Stimulated activated CD4-positive, alpha-beta T cell treated with anti-CD3 and anti-CD28 coated beads, Interleukin-1b, Interleukin-23, amount 100 ng/mL, for 4 hours (primary cell): ENCODE measurements at places on chromosomes 11 and 22.
A peak's percentile ranks its signal among the peaks of the same experiment; 100 is the strongest.

DNA sequence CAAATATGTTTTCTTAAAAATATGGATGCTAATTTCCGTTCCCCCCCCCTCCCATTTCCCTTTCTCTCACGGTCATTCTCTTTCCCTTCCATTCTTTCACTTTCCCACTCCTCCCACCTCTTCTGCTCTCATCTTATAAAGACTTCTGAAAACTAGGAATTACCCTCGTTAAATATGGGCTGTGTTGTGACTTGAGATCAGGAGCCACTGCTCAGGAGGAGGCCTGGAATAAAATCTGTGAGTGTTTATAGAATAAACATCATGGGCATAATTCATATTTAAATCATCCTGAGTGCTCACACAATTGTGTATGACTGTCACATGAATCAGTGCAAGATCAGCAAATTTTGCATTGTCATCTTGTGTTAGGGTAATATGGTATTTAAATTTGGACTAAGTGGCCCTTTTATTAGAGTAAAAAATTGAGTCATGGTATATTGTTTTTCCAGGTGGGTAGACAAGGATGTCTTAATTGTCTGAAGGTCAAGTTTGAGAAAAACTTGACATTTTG lies 208.0 kb downstream of the DDX10 start:
- DNase-seq, result no peak

- no peak for DNase-seq
Measured at GRCh38 chr11:1070594-1071462, 3.8 kb upstream of the MUC2 start.

DNA sequence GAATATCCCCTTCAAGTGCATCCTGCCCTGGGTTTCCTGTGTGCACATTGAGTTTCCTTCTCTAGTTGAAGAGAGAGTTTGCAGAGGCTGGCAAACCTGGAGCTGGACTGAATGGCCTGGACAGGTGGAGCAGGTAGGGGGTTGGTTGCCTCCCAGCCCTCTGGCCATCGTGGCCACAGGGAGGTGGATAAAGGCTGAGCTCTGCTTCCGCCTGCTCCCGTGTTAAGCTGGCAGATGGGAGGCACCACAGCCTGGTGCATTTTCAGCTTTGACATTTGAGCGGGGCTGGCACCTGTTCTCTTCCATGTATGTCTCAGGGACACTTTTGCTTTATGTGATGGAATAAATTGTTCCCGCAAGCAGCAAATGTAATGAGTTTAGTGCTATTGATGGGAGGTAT lies 11.1 kb downstream of the MICAL2 start:
- no peak for DNase-seq

GRCh38 chr11:16126362-16126761 lies 230.0 kb downstream of the SOX6 start:
- DNase-seq, result no peak

DNA sequence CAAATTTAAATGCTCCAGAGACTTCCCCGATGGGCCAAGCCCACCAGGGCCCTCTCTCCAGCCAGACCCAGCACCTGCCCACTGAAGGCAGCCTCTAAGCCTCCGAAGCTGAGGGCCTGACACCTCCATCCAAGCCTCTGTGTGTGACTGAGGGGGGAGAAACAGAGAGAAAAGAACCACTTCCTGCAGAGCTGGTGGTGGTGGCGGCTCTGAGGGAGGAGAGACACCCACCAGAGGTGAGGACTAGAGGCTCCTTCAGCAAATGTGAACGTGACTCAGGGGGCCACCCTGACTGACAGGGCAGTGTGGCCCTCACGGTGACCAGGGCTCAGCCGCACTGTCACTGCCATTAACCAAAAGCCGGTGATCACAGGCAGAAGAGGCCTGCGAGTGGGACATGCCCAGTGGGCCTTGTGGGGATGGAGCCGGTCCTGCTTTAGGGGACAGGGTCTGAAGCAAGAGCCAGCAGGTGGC lies 31.0 kb upstream of the CD5 start:
- peak; percentile 40 for DNase-seq

DNA sequence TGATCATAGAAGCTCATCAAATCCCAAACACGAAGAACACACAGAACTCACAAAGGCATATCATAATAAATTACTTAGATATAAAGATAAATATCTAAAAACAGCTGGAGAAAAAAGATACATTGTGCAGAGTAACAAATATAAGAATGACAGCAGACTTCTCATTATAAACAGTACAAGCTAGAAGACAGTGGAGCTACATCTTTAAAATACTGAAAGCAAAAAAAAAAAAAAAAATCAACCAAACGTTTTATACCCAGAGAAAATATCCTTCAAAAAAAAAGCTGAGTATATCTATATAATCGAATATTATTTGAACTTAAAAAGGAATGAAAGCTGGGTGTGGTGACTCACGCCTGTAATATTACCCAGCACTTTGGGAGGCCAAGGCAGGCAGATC lies 90.0 kb downstream of the SBF2 start:
- DNase-seq, result no peak

- peak; percentile 37 for DNase-seq
Measured at GRCh38 chr22:42856179-42856864, 751 bp downstream of the ARFGAP3 start.

DNA sequence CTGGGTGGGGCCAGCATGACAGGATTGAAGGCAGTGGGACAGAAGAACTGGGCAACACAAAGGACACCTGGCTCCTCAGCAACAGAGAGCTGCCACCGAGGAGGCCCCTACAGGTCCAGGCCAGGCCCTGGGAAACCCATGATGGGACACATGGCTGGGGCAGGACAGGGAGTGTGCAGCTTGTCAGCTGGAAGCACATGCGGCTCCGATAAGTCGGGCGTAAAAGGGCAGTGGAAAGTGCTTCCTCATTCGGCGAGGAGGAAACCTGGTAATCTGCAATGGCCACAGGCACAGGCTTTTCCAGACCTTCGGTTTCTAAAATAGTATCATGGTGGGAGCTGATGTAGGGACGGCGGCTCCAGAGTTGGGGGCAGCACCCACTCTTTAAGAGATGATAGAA lies 16.5 kb downstream of the GNAZ start:
- no peak for DNase-seq

DNA sequence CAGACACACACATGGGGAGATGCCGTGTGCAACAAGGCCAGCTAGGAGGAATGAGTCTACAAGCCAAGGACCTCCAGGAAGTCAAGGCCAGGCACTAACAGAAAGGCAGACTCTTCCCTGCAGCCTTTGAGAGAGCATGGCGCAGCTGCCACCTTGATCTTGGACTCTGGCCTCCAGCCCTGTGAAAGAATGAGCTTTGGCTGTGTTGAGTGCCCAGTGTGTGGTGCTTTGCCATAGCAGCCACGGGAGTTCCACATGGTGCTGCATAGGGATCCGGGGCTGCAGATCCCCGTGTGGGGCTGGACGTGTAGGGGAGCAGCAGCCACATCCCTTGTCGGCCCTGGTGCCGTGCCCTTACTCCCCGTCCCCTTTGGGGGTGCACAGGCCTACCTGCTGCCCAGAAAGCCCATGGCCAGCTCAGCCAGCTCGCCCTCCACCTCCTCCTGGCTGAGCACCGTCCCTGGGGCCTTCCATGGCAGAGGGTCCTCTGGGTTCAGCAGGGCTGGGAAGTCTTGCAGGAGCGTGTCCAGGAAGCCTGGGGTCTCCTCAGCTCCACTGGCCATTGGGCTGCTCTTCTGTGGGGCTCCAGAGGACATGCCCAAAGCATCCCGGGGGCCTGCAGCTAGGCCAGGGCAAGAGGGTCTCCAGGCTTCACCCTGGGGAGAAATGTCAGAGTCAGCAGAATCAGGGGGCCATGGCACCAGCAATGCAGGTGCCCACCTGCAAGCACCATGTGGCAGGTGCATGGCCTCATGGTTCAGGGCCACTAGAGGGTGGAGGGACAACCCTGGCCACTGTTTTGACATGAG lies 7.0 kb downstream of the PPM1F start:
- DNase-seq, result no peak

DNA sequence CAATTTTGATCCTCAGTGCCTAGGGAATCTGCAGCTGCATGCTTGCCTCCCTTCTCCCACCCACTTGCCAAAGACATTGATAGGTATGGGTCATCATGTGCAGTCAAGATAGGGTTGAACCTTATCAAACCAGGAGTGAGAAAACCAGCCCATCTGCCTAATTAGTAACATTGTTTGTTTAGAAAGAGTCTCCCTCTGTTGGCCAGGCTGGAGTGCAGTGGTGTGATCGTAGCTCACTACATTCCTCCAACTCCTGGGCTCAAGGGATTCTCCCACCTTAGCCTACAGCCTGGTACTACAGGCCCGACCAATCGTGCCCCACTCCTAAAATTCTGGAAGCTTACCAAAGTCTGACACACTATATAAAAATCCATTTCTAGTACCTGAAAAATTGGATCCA lies 4.6 kb downstream of the C11orf71 start:
- no peak for DNase-seq

DNA sequence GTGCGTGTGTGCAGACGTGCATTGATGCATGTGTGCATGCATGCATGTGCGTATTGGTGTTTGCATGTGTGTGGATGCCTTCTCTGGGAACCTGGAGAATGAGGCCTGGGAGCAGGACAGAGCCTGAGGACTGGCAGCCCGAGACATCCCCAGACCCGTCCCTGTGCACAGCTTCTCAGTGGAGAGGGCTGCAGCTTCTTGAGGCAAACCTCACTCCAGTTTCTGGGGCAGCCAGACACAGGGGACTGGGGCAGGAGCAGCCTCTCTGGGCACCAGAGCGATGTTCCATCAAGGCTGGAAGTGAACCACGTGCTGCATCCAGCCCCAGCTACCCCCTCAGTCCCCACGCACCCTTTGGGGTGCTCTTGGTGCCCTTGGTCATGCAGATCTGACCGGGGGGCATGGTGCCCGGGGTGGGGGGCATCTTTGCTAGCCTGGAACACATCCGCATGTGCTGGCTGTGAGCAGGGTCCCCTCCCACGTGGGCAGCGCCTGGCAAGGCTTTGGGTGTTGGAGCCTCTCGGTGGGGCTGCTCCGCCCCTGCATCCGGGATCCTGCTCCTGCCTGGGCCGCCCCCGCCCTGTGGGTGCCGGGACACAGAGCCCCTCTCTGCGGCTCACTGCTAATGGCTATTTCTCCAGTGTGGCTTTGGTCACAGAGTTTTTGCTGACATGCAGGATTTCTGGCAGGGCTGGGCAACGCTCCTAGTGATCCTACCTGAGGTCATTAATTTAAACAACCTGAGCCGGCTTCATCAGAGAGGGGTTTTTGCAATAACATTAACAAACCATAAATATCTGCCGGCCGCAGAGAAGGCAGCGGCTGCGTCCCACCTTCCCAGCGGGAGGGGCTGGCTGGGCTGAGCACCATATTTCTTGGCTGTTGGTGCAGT lies 434.7 kb downstream of the TBC1D22A start:
- no peak for DNase-seq

- no peak for DNase-seq
Measured at GRCh38 chr11:133181066-133181465, 351.2 kb downstream of the OPCML start.
